ENCODE measurements at places on chromosomes 3 and 15. TPM values are rescaled to one million over a fixed set of nuclear protein-coding genes. Genes with fewer than 3 reads are reported as not detected.

GRCh38 chr3:112357930-112358780 is 25.2 kb downstream of the CD200 start:
- DNase-seq = peak; percentile 7

DNA sequence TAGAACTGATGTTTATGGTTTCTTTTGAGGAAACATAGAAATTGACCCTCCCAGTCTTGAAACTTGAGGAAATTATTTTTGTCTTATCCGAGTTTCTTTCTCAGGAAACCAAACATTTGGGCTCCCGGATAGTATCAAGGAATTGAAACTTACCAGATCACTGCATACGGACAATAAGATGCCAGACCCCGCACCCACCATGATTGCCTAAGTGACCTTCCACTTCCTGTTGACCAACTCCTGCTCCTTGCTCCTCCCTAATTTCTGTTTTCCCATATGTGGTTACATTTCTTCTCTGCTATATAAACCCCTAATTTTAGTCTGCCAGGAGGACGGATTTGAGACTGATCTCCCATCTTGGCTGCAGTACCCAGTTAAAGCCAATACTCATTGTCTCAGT is 118.4 kb upstream of the TPRG1 start:
- no peak for DNase-seq

- peak; percentile 58 for DNase-seq
Measured at GRCh38 chr3:71107926-71108325, 475.6 kb downstream of the FOXP1 start.

GRCh38 chr3:123344175-123344906 is 104.5 kb downstream of the ADCY5 start:
- DNase-seq = peak; percentile 74

DNA sequence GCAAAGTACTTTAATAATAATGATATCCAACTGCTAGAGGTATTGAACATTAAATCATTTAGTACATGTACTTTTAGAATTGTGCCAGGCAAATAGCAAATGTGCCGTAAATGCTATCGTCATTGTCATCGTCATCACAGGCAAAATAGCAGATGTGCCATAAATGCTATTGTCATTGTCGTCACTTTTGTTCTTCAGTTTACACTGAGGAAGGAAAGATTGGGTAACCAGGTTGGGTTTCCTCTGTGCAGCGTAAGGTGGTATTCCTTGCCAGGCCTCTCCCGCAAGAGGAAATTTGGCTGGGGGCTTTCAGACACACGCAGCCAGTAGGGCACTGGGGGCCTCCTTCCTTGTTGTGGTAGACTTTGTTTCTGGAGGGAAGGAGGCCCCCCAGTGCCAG is 26.4 kb downstream of the ABHD17C start:
- DNase-seq = no peak

The ANKRD34C gene
- not detected for total RNA-seq

GRCh38 chr15:59751552-59752413 is 62.7 kb upstream of the BNIP2 start:
- DNase-seq = no peak

The ZIC1 gene
- not detected for total RNA-seq

DNA sequence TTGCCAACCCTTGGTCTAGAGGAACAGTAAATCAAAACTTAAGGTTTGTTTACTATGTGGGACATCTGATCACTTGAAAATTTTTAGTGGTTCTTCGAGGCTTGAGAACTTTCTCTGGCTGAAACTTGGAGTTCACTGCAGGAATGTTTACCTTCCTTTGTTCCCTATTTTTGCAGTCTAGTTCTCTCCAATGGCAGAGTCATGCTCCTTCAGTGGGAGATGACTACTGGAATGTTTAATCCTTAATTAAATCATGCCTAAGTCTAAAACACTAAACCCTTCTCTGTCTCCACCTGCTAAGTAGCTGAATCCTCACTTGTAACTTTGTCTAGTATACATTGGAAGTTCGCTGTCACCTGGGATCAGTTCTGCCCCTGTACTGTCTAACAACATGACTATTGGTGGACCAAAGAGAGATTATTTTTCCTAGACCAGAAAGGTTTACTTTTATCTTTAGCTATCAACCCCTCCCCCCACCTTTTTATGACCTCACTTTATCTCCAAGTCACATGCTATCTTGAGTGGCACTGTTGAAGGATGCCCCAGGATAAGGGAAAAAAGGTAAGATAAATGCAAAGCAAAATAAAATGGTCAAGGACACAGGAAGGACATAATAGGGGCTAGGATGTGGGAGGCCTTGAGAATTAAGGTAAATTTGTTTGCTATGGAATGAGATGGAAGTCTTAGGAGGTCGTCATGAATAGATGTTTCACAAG is 1.2 kb upstream of the ZNF609 start:
- no peak for DNase-seq
